ENCODE measurements at places on chromosomes 7 and 10.

GRCh38 chr7:5363729-5364128, 59.9 kb downstream of the TNRC18 start:
- DNase-seq, result no peak

DNA sequence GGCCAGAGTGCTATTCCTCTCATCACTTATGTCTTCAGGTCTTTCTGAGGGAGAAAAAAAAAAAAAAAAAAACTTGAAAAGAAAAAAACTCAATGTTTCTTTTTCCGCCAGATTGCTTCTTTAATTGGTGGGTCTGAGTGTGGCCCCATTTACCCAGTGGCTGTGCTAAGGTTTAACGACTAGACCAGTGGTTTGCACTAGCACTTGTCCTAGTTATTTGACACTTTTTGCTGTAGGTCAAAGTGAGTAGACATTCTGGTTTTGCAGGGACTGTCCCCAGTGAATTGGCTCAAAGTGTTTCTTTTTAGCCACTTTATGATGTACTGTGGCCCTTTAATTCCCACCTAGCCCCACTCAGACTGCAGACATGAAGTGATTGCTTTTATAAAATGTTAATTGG, 273.3 kb downstream of the PTEN start:
- DNase-seq, result no peak

GRCh38 chr7:46490406-46490805, 569.3 kb upstream of the IGFBP3 start:
- no peak for DNase-seq

DNA sequence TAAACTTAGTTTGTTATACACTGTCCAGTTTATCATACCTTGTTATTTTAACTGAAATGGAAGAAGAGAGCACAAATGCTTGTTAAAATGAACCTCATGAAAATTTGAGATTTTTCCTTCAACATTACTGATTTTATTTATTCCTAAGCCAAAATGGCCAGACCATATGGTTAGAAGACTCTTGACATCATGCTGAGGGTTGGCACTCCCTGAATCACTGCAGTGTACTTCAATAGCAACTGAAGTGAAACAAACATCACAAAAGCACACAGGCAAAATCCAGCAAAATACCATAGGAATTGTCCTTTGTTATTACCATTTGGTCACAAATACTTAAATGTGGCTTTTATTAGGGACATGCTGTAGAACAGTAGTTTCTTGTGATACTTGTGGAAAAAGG, 347.8 kb downstream of the NXPH1 start:
- no peak for DNase-seq

GRCh38 chr7:30430777-30431176, 47.8 kb downstream of the NOD1 start:
- DNase-seq, result no peak

GRCh38 chr7:30027740-30028215, 434 bp upstream of the PLEKHA8 start:
- no peak for DNase-seq

- peak; percentile 64 for DNase-seq
Measured at GRCh38 chr7:100483722-100484672, at the start of gene NYAP1. TSS of gene NYAP1 (plus strand) at chr7:100483927. CDS start at chr7:100485312, 1,385 bp downstream.

- no peak for DNase-seq
Measured at GRCh38 chr10:3720228-3721019, 64.6 kb downstream of the KLF6 start.

GRCh38 chr10:2790396-2791188, 276.8 kb upstream of the PFKP start:
- no peak for DNase-seq

DNA sequence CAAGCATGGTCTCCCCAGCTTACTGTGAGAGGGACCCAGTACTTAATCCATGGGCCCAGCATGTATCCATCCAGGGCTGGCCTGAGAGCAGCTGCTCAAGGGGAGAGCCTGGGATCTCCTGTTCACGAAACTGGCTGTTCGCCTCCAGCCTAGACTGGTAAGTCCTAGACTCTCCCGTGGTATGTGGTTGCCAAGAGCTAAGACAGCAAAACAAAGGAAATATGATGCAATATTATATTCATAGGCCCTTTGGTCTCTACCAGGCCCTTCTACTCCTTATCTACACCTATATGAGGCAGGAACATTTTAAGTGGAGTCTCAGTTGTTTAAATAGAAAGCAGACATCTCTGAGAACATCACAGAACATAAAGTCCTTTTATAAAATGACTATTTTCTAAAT, 28.9 kb upstream of the STK17A start:
- DNase-seq, result no peak

DNA sequence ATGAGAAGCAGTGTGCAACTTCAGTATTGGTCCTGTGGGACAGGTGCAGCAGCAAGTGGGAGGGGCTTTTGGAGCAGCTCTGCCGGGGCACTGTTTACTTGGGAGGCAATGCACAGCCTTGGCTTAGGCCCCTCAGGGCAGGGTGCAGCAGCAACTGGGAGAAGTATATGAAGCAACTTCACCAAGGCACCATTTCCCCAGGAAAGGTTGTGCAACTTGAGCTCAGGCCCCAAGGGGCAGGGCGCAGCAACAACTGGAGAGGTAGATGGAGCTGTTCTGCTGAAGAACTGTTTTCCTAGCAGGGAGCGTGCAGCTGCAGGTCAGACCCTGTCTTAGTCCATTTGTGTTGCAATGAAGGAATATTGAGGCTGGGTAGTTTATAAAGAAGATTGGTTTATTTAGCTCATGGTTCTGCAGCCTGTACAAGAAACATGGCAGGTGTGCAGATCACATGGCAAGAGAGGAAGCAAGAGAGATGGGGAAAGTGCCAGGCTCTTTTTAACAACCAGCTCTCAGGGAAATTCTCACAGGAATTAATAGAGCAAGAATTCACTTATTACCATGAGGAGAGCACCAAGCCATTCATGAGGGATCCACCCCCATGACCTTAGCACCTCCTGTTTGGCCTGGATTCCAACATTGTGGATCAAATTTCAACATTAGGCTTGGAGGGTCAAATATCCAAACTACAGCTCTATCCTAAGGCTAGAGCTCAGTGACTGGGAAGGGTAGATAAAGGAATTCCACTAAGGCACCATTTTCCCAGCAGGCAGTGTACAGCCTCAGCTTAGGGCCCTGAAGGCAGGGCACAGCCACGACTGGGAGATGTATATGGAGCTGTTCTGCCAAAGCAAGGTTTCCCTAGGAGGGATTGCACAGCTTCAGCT, 10.9 kb downstream of the GPR141 start:
- no peak for DNase-seq

DNA sequence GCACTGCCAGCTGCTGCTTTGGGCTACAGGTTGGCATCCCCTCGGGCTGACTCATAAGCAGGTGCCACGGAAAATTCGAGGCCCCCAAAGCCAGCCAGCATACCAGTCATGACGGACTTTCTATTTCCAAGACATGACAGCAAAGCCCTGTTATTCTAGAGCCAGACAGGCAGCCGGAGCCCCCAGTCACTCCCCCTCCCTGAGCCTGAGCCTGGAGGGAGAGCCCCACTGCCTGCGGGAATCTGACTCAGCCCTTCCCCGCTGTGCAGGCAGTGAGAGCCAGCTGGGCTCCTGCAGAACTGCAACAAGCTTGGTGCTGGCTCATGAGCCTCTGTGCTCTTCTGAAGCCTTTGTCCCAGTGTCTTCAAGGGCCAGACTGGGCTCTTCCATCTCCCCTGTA, 15.8 kb downstream of the BTBD16 start:
- peak; percentile 73 for DNase-seq

- DNase-seq, result peak; percentile 7
Measured at GRCh38 chr7:132573251-132573955, 2.9 kb downstream of the PLXNA4 start.

- DNase-seq, result no peak
Measured at GRCh38 chr7:92992483-92992882, 125.3 kb downstream of the SAMD9 start.

- DNase-seq, result no peak
Measured at GRCh38 chr10:5490032-5490431, 9.3 kb downstream of the CALML5 start.

- DNase-seq, result no peak
Measured at GRCh38 chr10:25117757-25118156, 57.0 kb upstream of the GPR158 start.

- DNase-seq, result no peak
Measured at GRCh38 chr7:105776068-105776790, 100.2 kb downstream of the ATXN7L1 start.

- DNase-seq, result no peak
Measured at GRCh38 chr10:60314069-60314940, 75.4 kb downstream of the ANK3 start.

DNA sequence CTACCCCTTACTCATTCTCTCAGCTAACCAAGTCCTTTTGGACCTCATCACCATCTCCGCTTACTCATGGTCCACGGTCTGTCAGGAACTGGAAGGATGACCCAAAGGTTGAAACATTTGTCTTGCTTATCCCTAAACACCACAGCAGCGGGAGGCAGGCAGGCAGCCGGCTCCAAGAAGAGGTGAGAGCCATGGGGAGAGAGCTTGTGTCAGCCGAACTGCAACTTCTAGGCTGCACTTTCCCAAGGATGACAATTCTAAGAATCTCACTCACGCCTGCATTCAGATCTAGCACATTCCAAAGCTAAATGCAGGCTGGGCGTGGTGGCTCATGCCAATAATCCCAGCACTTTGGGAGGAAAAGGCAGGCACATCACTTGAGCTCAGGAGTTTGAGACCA, 86.0 kb downstream of the SPDYE5 start:
- no peak for DNase-seq

- DNase-seq, result no peak
Measured at GRCh38 chr10:102485093-102485784, 17.3 kb downstream of the ACTR1A start.

- DNase-seq, result no peak
Measured at GRCh38 chr10:92811986-92812385, 36.3 kb upstream of the EXOC6 start.

DNA sequence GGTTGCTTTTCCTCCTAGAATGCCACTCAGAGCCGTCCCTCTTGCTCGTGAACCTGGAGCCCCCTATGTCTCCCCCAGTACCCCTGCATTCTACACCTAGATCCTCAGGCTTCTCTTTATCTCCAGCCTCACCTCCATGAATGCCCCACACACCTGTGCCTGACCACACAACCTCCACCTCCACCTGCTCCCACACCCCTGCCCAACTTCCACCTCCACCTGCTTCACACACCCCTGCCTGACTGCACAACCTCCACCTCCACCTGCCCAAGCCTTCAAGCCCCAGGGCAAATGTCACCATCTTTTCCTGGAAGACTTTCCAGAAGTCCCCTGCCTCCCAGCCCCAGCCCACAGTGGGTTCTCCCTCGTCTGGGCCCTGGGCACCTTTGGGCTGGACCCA, 6.9 kb upstream of the LFNG start:
- DNase-seq, result no peak

DNA sequence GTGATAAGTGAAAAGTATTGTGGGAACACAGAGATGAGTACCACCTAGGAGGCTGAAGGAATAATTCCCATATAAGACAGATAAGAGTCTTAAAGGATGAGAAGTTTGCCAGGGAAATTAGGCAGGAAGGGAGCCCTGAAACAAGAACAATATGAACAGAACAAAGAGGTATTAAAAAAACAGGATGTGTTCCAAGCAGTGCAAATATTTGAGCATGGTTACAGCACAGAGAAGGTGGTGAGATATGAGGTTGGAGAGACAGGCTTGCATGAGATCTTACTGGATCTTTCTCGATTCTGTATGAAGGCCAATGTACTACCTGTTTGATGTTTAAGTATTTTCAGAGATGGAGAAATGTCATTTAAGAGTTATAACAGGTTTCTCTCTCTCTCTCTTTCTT, 20.3 kb downstream of the TAC1 start:
- no peak for DNase-seq

DNA sequence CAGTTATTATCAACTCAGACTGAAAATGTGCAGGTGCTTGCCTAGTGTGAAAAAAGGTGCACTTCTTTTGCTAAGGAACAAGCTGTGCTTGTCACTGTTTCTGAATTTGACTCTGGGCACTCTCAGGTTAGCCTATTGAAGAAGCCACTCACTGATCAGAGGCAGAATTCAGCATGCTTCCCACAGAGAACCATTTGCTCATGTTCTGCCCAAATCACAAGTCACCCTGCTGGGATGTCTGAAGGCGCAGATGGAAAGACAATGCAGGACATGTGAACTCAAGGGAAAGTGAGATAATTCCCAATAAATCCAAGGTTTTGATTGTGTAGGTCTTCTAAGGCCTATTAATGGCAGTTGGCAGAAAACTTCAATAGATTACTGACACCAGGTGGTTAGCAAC, 47.8 kb upstream of the CSTF2T start:
- no peak for DNase-seq

DNA sequence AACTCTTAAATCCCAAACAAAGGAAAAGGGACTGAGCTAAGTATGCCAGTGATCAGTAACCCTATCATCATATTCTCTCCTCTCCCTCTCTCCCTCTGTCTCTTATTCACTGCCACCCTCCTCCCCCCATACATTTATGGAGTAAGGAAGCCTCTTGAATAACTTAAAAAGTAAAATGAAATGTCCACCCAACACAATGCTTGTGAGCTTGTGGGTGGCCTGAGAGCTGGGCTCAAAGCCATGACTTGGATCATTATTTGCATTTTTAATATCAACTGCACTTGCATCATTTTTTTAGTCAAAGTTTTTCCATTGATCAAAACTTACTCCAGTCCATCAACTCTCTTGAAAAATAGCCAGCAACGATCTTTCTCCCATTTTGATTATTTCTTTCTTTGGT, 46.8 kb downstream of the FAM107B start:
- no peak for DNase-seq

DNA sequence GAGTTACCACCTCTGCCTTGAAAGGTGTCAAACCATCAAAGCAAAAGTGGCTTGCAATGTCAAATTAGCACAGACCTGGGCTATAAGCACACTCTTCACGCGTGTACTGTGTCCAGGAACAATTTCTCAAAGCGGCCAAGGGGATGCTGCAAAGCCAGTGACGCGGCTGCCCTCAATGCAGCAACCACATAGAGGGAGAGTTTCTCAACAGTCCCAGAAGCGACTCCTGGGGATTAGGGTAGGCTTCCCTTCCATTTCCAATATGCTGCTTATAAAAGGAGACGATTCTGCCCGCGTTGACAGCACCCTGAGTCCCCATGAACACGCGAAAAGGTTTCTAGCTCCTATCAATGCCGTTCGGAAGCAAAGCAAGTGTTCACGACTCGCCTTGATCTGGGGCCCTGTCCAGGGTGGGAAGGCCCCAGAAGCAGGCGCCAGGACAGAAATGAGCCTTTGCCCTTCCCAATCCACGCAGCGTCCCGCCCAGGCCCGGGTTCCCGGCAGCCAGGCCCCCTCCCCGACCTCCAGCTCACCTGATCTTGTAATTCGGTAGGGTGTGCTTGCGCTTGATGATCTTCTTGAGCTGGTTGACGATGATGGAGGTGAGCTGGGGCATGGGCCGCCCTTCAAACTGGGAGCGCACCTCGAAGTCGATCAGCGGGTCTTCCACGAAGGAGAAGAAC, 1.3 kb downstream of the PDZD8 start:
- DNase-seq, result no peak

DNA sequence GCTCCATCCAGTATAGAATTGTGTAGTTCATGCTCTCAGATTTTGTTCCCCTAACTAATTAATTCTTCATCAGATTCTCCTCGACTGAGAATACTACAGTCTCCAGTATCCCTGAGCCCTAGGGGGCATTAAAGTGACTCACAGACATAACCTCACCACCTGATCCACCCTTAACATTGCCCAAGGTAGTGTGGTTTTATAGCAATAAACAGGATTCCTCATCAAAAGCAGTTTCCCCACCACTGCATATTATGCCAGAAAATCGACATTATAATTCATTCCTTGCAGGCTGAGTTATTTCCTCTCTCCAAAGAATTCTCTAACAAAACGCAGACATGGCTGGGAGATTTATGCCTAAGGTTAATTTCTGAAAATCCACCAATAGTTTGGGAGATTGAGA, 1402.5 kb upstream of the CELF2 start:
- no peak for DNase-seq

Data from occipital lobe (tissue), 3 donors.